ENCODE measurements at places on chromosomes 13 and 19. TPM values are rescaled to one million over a fixed set of nuclear protein-coding genes. Genes with fewer than 3 reads are reported as not detected.

The SLC8A2 gene
- not detected for polyA plus RNA-seq

The UBE2L5 gene
- polyA plus RNA-seq, result 0.05 TPM

The CYP4F3 gene
- polyA plus RNA-seq, result 0.48 TPM

The COX7A1 gene
- polyA plus RNA-seq, result 20.0 TPM

The IGFL3 gene
- not detected for polyA plus RNA-seq

The LILRB1 gene
- 43.0 TPM for polyA plus RNA-seq

The CCDC70 gene
- not detected for polyA plus RNA-seq

GRCh38 chr19:32811151-32811550 is 58.4 kb downstream of the SLC7A9 start:
- DNase-seq, result no peak

DNA sequence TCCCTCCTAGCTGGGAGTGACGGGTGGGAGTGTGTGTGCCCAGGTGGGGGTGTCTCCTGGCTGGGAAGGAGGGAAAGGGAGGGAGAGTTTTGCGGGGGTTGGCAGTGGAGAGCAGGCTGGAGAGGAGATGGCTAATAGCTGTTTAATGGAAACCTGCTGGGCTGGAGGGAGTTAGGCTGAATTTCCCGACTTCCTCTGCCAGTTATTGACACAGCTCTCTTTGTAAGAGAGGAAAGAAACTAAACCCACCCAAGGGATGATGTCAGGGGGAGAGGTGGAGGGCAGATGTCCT is 10.2 kb upstream of the ILF3 start:
- no peak for DNase-seq

- DNase-seq, result no peak
Measured at GRCh38 chr13:49409008-49409407, 34.9 kb downstream of the CAB39L start.

DNA sequence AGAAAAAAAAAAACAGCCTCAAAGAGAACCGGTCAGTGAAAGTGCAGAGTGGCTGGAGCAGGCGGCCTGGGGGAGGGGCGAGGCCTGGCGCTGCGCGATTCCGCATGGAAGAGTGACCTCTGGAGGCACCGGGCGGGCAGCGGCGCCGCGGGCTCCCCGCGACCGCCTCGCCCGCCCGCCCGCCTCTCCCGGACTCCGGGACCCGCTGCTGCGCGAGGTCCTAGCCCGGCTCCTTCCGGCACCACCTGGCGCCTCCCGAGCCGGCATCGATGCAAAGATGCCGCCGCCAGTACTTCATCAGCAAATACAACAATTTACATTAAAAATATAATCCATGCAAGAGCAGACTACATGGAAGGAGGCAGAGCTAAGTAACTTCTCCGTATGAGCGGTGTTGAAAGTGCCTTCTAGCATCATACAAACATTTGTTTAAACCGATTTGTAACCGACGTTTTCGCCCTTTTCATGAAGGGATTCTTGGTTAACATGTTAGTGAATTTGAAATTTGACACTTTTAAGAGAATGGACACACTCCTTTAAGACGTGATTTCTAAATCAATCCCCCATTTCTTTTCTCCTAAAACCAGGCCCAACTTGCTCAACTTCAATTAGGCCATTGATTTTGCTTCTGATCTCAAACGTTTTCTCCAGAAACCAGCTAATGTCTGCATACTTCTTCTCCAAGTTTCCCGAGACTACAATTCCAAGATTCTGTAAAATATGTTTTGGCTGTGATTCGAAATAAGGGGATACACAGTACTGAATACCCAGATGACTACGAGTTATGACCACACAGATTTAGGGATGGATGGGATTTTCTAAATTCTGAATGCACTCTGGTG is 2.1 kb downstream of the EFNB2 start:
- peak; percentile 87 for DNase-seq

DNA sequence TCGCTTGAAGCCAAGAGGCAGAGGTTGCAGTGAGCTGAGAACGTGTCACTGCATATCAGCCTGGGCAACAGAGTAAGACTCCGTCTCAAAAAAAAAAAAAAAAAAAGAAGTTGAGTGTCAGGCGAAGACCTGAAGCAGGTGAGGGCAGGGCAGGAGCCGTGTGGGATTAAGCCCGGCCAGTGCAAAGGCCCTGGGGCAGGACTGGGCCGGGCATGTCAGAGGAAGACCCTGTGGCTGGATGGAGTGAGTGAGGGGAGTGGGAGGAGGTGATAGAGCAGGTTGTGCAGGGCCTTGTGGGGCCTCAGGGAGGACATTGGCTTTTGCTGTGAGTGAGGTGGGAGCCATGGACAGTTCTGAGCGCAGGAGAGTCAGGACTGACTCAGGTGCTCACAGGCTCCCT is 47.9 kb downstream of the TMED1 start:
- DNase-seq, result no peak

DNA sequence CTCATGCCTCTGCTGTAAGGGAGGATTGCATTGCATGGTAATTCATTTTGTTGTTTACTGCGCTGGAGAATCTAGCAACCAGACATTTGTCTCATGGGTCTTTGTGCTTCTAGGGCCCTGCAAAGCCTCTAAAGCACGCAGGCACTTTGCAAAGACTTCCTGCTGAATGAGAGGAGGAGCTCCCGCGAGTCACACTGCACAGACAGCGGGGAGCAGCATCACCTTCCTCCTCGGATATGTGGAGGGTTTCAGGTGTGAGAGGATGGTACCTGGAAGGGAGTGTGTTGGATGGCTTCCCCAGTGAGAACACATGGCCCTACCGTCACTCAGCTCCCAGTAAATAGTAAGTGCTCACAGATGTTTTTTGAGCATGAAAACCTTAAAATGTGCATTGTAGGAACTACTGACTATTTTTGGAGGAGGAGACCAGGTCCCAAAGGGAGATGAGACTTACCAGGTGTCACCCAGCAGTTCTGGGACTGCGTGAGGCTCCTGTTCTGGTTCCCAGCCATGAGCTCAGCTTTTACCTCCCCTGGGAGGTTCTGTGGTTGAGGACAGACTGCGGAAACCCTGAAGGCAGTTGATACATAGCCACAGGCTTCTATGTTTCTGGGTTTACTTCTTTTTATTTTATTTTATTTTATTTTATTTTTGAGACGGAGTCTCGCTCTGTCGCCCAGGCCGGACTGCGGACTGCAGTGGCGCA is 278.0 kb downstream of the FGF9 start:
- no peak for DNase-seq

DNA sequence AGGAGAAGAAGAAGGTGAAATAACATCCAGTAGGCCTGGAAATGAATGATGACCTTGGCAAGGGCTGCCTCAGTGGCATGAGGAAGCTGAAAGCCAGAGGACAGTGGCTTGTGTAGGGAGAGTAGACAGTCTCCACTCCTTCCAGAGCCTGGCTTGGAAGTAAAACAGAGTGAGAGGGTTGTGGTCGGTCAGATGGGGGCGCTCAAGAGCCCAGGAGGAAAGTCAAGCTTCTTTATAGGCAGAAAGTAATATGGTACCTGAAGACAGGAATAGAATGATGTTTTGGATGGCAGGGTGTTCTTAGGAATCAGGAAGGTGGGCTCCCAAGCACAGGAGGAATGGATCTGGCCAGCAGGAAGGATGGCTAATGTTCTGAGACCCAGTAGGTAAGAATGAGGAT is 75.1 kb upstream of the TSC22D1 start:
- DNase-seq, result no peak

DNA sequence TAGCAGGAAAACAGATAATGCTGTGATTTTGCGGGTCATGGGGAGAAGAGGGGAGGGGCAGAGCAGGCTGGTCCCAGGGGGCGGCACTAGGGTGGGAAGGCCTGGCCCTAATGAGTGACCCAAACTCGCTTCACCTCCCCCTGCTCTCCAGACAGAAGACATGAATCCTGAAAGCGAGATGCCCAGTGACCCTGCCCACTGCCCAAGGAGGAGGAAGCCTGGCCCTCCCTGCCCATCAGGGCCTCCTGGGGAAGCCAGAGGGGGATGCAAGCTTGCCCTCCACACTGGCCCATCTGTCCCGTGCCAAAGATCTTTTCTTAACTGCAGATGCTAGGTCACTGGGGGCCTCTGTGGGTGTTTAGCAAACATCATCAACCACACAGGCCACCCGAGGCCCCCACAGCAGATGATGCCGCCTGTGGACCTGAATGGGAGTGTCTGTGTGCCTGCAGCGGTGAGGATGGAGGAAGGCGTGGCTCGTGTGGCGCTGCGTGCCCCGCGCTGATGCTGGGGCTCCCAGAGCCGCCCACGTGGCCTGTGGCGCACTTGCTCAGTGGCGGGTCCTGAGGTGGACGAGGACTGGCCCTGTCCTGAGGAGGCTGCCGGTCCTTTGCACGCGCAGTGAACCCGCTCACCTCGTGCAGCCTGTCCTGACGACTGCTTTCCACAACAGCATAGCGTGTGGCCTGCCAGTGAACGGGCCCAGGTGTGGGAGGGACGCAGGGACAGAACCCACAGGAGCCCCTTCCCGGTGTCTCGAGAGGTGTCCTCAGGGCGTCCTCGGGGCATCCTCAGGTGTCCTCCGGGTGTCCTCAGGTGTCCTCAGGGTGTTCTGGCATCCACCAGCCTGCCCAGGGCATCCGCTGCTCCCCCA is 80.5 kb upstream of the MCF2L start:
- DNase-seq, result peak; percentile 66

DNA sequence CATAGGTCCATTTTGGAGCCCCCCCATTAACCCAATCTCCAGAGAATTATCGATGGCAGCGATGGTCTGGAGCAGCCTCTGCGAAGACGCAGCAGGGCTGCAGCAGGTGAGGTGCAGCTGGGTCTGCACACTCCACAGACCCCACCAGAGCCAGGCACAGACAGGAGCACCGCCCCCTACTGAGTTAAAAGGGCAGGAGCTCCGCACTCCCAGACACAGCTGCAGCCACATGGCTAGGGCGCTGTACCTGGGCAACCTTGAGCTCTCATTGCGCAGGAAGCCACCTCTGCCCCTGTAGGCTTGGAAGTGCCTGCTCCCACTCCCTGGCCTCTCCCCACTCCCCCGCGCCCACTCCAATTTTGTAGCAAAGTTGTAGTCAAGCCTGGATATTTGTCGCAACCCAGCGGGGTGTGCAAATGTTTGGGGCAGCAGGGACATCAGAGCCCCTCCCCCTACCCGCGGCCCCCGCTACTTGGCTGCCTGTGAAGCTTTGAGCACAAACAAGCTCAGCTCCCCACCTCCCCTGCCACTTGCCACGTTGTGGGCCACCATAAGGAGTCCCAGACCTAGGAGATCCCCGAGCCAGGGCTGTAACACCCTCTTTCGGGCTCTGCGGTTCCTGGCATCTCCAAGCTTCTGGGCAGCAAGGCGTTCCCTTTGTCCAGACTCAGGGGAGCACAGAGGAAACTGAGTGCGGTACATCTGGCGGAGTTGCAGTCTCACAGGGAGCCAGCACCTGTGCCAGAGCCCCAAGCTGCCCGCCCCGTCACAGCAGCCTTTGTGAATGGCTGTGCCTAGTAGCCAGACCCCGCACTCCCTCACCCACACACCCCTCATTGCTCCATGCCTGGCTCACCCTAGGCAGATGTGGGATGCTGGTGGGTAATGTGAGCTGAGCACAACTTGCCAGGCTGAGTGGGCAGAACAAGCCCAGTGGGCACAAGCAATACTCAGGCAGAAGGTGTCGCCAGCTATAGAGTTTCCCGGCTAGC is 949.7 kb upstream of the SLITRK1 start:
- peak; percentile 71 for DNase-seq

DNA sequence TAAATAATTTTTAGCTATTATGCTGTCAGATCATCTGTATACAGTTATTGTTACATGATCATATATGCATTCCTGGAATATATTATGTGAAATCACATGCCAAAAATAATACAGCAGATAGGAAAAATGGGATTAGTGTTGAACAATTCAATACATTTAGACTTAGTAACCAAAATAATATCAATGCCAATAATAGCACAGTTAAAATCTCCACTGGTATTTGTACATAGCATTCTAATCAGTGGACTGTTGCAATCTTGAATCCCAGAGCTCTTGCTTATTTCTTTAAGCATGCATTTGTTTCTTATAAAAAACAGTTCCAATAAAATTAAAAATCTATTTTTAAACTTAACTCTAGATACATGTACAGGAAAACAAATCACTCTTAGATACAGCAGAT is 2772.2 kb downstream of the PCDH9 start:
- DNase-seq, result no peak

DNA sequence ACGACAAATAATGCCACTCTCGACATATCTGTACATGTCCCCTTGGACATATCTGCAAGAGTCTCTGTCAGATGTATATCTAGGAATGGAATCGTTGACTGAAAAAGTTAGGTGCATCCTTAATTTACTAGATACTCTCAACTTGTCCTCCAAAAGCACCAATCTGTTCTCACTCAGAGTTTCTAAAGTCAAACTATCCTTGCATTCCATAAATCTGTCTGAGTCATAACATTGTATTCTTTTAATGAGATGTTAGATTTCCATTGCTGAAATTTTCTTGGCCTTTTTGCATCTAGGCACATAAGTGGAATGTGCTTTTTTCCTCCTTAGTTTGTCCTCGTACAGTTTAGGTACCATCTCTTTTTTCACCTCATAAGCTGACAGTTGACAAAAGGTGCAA is 139.8 kb downstream of the PTPRS start:
- no peak for DNase-seq

- DNase-seq, result no peak
Measured at GRCh38 chr13:107642831-107643230, 572.5 kb downstream of the LIG4 start.

- DNase-seq, result no peak
Measured at GRCh38 chr19:57771417-57771816, 1.9 kb downstream of the ZNF586 start.

DNA sequence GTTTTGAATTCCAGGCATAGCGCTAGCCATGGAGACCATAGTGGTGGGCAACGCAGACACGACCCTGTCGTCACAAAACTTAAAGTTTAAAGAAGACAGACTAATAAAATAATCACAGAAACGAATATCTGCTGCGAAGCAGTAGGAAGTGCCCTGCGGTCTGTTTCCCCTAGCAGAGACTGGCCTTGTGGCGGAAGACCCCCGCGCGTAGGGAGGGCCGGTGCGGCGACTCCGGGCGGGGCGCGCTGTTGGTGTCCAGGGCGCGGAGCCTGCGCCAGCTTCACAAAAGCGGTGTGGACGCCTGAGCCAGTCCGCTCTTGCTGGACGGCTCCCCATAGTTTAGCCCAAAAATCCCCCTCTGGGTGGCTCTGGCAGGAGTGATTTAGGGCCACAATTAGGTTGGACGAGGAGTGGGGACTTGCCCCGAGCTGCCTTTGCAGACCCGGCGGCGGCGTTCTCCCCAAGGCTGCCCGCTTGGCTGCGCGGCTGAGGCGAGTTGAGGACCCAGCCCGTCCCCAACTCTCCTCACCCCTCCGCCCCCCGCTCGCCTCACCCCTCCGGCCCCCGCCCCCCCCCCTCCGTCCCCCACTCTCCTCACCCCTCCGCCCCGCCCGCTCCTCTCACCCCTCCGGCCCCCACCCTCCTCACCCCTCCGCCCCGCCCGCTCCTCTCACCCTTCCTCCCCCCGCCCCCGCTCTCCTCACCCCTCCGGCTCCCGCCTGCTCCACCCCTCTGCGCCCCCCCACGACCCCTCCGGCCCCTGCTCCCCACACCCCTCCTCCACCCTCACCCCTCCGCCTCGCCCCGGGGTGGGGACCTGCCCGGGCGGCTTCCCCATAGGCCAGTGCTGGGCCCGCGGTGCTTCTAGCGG is 14.2 kb upstream of the LATS2 start:
- DNase-seq, result peak; percentile 88

GRCh38 chr13:47502166-47502565 is 498.9 kb downstream of the SUCLA2 start:
- no peak for DNase-seq

Measured in spleen (tissue), 13 donors.